Prostate gland (tissue), 2 donors: ENCODE measurements at places on chromosomes 13 and 19. TPM values are rescaled to one million over a fixed set of nuclear protein-coding genes. Genes with fewer than 3 reads are reported as not detected.

DNA sequence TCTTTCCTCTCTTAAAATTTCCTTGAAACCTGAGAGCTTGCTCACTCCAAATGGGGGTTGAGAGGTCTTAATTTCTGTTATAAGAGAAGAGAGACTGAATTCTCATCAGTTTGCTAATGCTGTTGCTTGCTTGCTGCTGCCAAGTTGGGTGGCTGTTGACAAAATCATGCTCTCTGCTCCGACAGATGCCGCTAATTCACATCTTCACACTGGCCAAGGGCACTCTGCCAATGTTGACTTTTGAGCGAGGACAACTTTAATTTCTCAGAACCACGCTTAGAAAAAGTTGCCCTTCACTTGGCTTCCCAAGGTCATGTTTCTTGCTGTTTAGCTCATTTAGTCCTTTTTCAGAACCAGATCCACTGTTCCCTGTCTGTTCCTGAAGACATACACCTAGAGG, 402.9 kb downstream of the HS6ST3 start:
- no peaks in the 10 kb centered on the region for H3K4me1 ChIP-seq
- DNase-seq = no peak
- no peaks in the 10 kb centered on the region for H3K27me3 ChIP-seq
- H3K4me3 ChIP-seq = no peak overlapping the region

GRCh38 chr19:11092181-11092538, 2.9 kb downstream of the LDLR start:
- H3K4me1 ChIP-seq = peaks cover 7% of the 10 kb centered on the region
- peak overlapping the region; percentile 98 for H3K27ac ChIP-seq
- no peaks in the 10 kb centered on the region for H3K27me3 ChIP-seq
- no peak for DNase-seq
- peak overlapping the region; percentile 77 for H3K4me3 ChIP-seq

DNA sequence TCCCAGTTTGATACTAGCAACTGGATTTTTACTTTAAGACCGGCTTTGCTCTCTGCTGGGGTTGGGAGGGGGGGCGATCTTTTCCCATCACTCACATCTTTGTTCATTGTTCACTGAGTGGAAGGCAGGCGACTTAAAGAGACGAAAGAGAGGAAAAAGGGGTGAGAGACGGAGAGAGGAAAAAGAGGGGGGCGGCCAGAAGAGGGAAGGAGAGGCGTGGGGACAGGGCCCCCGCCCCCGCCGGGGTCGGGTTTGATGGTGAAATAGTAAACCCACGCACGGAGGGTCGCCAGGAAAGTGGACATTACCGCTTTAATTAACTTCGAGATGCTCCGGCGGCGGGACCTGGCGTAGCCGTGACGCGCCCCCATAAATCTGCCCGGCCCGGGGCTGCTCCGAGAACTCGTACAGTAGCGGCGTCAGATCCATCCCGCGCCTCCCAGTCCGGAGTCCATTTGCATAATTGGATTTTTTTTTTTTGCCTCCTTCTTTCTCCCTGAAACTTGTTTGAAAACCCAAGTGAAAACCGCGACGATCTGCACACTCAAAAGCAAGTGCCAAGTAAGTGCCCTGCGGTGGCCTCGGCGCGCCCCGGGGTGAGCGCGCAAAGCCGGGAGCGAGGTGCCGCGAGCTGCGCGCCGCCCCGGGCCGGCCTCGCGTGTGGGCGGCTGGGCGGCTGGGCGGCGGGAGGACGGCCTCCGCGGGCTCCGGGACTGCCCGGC, 143.9 kb upstream of the ZNF536 start:
- peaks cover 11% of the 10 kb centered on the region for H3K4me1 ChIP-seq
- peaks cover 13% of the 10 kb centered on the region for H3K27me3 ChIP-seq
- H3K4me3 ChIP-seq = peak overlapping the region; percentile 52
- H3K36me3 ChIP-seq = no peaks in the 10 kb centered on the region
- H3K27ac ChIP-seq = peak overlapping the region; percentile 50

DNA sequence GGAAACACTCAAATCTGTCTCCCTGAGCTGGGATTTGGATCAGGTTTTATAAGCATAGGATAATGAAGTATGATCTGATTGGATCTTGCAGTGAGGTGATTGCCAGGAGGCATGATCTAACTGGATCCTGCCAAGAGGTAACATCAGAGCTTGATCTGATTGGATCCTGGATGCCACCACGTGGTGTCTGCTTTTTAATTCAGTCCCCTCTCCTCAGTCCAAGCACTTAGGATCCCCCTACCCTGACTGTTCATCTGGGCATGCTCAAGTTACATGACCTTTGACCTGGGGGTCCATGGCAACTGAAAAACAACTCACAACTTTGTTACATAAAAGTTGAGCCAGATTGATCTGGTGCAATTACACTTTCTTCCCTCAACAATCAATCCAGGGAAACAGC, 47.5 kb upstream of the LSM14A start:
- H3K4me3 ChIP-seq = no peak overlapping the region
- H3K36me3 ChIP-seq = no peaks in the 10 kb centered on the region
- H3K27me3 ChIP-seq = no peaks in the 10 kb centered on the region
- DNase-seq = no peak

DNA sequence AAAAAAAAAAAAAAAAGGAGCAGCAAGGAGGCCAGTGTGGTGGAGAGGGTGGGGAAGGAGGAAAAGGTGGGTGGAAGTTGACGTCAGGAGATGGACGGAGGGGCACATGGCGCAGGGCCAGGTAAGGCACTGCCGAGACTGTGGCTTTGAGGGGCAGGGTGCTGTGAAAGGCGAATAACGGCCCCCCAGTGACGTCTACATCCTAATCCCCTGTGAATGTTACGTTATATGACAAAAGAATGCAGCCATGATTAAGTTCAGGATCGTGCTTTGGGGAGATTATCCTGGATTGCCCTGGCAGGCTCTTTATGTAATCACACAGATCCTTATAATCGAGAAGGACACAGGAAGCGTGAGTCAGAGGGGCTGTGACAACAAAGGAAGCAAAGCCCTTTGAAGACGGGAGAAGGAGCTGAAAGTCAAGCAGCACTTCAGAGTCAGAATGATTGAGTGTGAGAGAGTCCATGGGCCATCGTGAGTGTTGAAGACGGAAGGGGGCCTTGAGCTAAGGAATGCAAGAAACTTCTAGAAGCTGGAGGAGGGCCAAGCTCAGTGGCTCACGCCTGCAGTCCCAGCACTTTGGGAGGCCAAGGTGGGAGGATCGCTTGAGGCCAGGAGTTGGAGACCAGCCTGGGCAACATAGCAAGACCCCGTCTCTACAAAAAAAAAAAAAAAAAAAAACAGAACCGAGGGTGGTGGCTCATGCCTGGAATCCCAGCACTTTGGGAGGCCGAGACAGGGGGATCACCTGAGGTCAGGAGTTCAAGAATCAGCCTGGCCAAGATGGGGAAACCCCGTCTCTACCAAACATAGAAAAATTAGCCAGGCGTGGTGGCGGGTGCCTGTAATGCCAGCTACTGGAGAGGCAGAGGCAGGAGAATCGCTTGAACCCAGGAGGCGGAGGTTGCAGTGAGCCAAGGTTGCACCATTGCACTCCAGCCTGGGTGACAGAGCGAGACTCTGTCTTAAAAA, 13.8 kb upstream of the CEACAM16 start:
- H3K36me3 ChIP-seq = no peaks in the 10 kb centered on the region
- no peaks in the 10 kb centered on the region for H3K4me1 ChIP-seq

- no peak for DNase-seq
- no peak overlapping the region for H3K4me3 ChIP-seq
- no peaks in the 10 kb centered on the region for H3K36me3 ChIP-seq
- H3K27me3 ChIP-seq = no peaks in the 10 kb centered on the region
Measured at GRCh38 chr13:23430664-23431063, 2.8 kb downstream of the SACS start.

DNA sequence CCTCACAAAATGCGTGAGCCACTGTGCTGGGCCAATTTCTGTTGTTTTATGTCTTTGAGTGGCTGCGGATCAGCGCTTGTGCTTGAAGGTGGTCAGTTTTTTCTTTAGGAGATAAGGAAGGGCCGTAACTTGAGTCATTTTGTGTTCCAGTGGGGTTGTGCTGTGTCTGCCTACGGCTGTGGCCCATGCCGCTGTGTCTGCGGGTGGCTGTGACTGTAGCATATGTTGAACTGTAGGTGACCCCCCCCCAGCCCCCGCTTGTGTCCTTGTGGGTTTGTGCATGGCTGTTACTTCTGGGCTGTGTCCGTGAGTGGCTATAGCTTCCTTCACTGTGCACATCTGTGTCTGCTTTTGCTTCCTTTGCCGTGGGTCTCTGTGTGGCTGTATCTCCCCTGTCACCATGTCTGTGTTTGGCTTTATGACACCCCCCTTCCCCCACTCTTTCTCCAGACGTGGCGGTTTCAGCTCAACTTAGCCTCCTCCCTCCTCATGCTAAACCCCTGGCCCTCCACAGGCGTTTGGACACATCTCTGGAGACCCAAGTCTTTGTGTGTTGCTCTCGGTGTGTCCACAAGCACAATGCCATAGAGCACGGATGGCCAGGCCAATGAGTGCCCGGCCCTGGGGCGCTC, 675 bp downstream of the PPP1R14A start:
- DNase-seq = no peak
- H3K4me3 ChIP-seq = peak overlapping the region; percentile 39
- no peaks in the 10 kb centered on the region for H3K4me1 ChIP-seq
- H3K36me3 ChIP-seq = no peaks in the 10 kb centered on the region
- H3K27ac ChIP-seq = peak overlapping the region; percentile 43

DNA sequence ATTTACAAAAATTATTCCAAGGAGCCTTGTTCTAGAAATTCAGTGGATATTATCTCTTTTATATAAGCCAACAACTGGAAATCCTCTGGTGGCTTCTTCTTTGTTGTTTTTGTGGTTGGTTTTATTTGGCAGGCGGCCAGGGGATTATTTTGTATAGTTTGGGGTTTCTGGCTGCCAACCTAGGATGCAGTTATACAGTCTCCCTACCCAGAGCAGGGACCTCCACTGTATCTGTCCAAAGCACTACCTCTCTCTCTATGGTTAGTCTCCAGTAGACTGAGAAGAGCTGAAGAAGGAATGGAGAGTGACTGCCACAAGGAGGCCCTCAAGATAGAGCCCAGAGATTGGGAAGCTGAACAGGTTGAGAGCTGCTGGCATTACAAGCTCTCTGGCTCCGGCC, 80.2 kb downstream of the ZAR1L start:
- H3K27me3 ChIP-seq = no peaks in the 10 kb centered on the region
- no peaks in the 10 kb centered on the region for H3K4me1 ChIP-seq
- no peak overlapping the region for H3K4me3 ChIP-seq
- H3K36me3 ChIP-seq = no peaks in the 10 kb centered on the region
- no peak for DNase-seq

The MYH14 gene
- total RNA-seq = 27.0 TPM

The GFY gene
- total RNA-seq = not detected

The CLEC11A gene
- total RNA-seq = 26.2 TPM

The FFAR3 gene
- 1.6 TPM for total RNA-seq
